ENCODE measurements at places on chromosomes 1 and 21. TPM values are rescaled to one million over a fixed set of nuclear protein-coding genes. Genes with fewer than 3 reads are reported as not detected.
A peak's percentile ranks its signal among the peaks of the same experiment; 100 is the strongest.

DNA sequence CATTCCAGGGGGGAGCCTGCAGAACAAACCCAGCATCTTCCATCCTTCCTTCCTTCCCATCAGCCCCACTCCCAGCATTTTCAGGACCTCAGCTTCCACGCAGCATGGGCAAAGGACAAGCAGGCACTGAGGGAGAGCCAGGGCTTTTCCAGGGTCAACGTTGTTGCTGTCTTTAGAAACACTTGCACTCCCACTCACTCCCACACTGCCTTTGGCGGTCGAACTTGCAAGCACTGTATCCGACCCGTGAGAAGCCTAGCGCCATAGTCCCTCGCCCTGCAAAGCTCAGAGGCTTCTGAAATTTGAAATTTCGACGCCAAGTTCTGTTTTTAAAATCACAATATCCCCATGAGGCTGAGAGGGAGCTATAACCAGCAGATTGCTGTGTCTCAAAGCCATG, 47.4 kb downstream of the KCNAB2 start:
- DNase-seq = no peak
- H3K27me3 ChIP-seq = no peaks in the 10 kb centered on the region
- H3K4me1 ChIP-seq = no peaks in the 10 kb centered on the region
- H3K4me3 ChIP-seq = no peak overlapping the region
- H3K36me3 ChIP-seq = no peaks in the 10 kb centered on the region
- H3K27ac ChIP-seq = no peak overlapping the region

DNA sequence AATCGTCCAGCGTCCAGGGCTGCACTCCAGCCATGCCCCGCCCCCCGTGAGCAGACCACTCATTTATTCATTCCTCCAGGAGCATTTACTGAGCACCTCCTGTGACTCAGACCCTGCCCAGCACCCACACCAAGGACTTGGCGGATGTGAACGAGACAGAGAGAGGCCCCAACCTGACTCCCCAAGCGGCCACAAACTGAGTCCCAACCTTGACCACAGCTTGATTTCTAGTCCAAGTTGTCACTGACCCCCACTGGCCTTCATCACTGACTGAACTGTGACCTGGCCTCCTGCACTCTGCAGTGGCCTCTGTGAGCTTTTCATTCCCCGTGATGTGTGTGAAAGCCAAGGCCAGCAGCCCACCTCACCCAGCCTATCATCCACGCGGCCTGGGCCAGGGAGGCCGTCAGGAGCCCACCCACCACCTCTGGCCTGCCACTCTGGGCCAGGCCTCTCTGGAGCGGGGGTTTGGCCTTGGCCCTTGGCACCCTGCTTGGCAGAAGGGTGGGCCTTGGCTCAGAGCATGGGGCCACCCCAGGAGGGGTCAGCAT, 19.3 kb upstream of the RUNX3 start:
- no peaks in the 10 kb centered on the region for H3K36me3 ChIP-seq
- H3K4me1 ChIP-seq = no peaks in the 10 kb centered on the region
- no peak for DNase-seq
- H3K27ac ChIP-seq = no peak overlapping the region
- no peaks in the 10 kb centered on the region for H3K27me3 ChIP-seq
- no peak overlapping the region for H3K4me3 ChIP-seq

GRCh38 chr21:45302082-45303061, 14.7 kb upstream of the POFUT2 start:
- peak; percentile 90 for DNase-seq
- no peaks in the 10 kb centered on the region for H3K27me3 ChIP-seq
- peak overlapping the region; percentile 80 for H3K27ac ChIP-seq
- no peak overlapping the region for H3K4me3 ChIP-seq

GRCh38 chr1:153441238-153441755, 19.2 kb downstream of the S100A7 start:
- no peaks in the 10 kb centered on the region for H3K36me3 ChIP-seq
- no peak overlapping the region for H3K27ac ChIP-seq
- no peak for DNase-seq
- no peaks in the 10 kb centered on the region for H3K27me3 ChIP-seq
- no peaks in the 10 kb centered on the region for H3K4me1 ChIP-seq
- no peak overlapping the region for H3K4me3 ChIP-seq

GRCh38 chr1:93328809-93329760, 16.6 kb upstream of the DR1 start:
- no peaks in the 10 kb centered on the region for H3K4me1 ChIP-seq
- no peak overlapping the region for H3K4me3 ChIP-seq
- no peaks in the 10 kb centered on the region for H3K27me3 ChIP-seq
- H3K27ac ChIP-seq = no peak overlapping the region

- no peak overlapping the region for H3K27ac ChIP-seq
- H3K36me3 ChIP-seq = no peaks in the 10 kb centered on the region
- DNase-seq = no peak
- no peaks in the 10 kb centered on the region for H3K4me1 ChIP-seq
Observed at GRCh38 chr1:107251839-107252238, 111.0 kb downstream of the NTNG1 start.

DNA sequence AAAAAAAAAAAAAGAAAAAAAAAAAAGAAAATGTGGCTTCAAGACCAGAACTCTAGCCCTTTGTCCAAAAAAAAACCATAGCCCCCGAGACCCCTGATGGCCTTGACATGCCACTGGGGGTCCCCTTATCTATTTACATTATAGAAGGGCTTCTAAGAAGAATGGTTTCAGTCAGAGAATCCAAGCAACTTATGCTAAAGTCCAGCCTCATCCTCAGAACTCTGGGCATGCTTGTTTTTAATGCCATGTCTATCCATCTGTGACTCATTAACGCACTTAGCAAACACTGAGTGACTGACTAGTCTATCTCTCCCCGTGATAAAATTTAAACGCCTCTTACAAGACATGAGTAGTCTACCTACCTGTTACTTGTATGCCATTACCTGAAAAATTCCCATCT, 29.3 kb downstream of the ERG start:
- H3K27ac ChIP-seq = no peak overlapping the region
- H3K36me3 ChIP-seq = no peaks in the 10 kb centered on the region
- no peaks in the 10 kb centered on the region for H3K4me1 ChIP-seq
- DNase-seq = no peak
- H3K27me3 ChIP-seq = no peaks in the 10 kb centered on the region
- H3K4me3 ChIP-seq = no peak overlapping the region

DNA sequence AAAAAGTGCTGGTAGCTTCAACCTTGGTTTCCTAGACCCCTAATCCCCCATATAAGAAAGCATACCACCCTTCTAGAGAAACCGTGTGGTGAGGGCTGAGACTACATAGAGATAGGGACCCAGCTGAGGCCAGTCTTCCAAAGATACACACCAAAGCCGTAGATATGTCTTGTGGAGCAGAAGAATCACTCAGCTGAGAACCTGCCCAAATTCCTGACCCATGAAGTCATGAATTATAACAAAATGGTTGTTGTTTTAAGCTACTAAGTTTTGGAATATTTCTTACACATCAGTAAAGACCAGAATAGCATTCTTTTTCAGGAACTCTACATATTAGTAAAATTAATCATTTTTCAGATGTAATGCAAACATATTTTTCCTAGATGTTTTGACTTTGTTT, 3.3 kb upstream of the SNRPE start:
- no peak overlapping the region for H3K27ac ChIP-seq
- H3K36me3 ChIP-seq = peaks cover 21% of the 10 kb centered on the region
- DNase-seq = no peak
- H3K27me3 ChIP-seq = no peaks in the 10 kb centered on the region
- peaks cover 15% of the 10 kb centered on the region for H3K4me1 ChIP-seq

GRCh38 chr1:40922969-40923368, 56.5 kb upstream of the CTPS1 start:
- H3K27ac ChIP-seq = no peak overlapping the region
- no peak overlapping the region for H3K4me3 ChIP-seq
- no peaks in the 10 kb centered on the region for H3K27me3 ChIP-seq

GRCh38 chr21:23574932-23575331, 2032.3 kb downstream of the MRPL39 start:
- no peaks in the 10 kb centered on the region for H3K4me1 ChIP-seq
- no peak overlapping the region for H3K4me3 ChIP-seq
- no peak for DNase-seq
- H3K36me3 ChIP-seq = no peaks in the 10 kb centered on the region

Gene CELA3B
- not detected for total RNA-seq

Gene TEX38
- not detected for total RNA-seq

Gene MX2
- total RNA-seq = 5.5 TPM
